Activated naive CD8-positive, alpha-beta T cell treated with anti-CD3 and anti-CD28 coated beads for 36 hours (primary cell): ENCODE measurements at places on chromosomes 1 and 21. TPM values are rescaled to one million over a fixed set of nuclear protein-coding genes. Genes with fewer than 3 reads are reported as not detected.
A peak's percentile ranks its signal among the peaks of the same experiment; 100 is the strongest.

DNA sequence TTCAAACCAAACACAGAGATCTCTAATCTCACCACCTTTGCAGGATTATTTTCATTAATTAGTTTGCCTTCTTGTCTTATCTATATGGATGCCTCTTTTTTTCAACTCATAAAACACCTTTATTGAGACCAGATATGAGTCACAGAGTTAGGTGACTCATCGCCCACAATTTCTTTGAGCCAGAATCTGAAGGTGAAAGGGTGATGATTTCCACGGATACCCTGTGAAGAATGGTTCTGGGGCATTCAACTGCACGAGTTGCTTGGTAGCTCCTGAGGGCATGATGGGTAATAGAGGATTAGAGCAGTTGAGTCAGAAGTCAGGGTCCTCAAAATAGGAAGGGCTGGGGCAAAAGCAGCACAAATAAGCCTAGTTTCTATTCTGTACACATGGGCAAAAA, 128.2 kb downstream of the TBX19 start:
- H3K27ac ChIP-seq, result peak overlapping the region; percentile 81
- DNase-seq, result peak; percentile 66
- no peak overlapping the region for H3K4me3 ChIP-seq
- peaks cover 16% of the 10 kb centered on the region for H3K36me3 ChIP-seq

The AK4 gene
- total RNA-seq, result 129 TPM

GRCh38 chr1:155888481-155888880, 22.7 kb downstream of the RIT1 start:
- no peak for DNase-seq
- no peak overlapping the region for H3K27ac ChIP-seq
- no peak overlapping the region for H3K4me3 ChIP-seq
- peaks cover 8% of the 10 kb centered on the region for H3K4me1 ChIP-seq
- H3K27me3 ChIP-seq, result no peaks in the 10 kb centered on the region
- H3K36me3 ChIP-seq, result no peaks in the 10 kb centered on the region

DNA sequence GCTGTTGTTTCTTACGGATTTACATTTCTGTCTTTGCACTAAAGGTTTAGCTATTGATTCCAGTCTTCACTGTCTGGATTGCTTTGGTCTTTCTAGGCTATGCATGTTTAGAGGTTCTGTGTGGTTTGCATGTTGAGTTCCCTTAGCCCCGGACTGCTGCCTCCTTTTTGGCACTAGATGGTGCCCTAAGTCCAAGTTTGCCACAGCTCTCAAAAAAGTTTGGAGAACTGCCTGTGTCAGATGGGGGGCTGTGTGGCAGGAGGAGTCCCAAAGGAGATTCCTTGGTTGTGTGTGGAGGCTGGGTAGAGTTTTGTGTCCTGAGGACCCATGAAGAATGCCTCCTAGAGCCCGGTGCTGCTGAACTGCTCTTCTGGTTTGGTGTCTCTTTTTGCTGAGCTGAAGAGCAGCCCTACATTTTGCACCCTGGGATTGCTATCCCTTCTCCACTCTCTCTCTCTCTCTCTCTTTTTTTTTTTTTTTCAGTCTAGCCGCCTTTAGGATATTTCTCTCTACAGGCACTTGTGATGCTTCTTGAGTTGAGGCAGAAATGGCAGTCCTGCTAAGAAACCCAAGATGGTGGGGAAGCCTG, 74.4 kb downstream of the PTGS2 start:
- H3K27me3 ChIP-seq, result peaks cover 44% of the 10 kb centered on the region
- DNase-seq, result peak; percentile 32
- no peak overlapping the region for H3K4me3 ChIP-seq

DNA sequence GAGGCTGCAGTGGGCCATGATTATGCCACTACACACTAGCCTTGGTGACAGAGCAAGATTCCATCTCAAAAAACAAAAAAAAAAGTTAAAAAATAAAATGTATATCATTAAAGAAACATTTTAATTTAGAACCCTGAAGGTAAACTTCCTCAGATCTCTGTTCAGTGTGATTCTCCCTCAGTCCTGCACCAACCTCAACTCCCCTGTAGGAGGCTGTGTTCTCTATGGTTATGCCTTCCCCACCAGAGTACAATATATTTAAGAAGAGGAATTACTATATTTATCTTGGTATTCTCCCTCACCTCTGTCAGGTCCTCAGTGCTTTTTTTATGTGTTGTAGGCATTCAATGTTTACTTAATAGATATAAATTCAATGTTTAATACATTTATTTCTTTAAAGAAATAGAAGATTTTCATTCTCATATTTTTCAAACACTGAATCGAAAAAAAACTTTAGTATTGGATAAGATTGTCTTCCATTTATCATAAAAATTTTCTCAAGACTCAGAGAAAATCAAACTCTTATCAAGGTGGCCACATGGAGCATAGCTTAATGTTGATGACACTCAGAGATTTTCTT, 4.8 kb upstream of the LRRC8B start:
- no peak overlapping the region for H3K27ac ChIP-seq
- no peak overlapping the region for H3K4me3 ChIP-seq
- no peaks in the 10 kb centered on the region for H3K27me3 ChIP-seq
- peaks cover 19% of the 10 kb centered on the region for H3K36me3 ChIP-seq
- peaks cover 31% of the 10 kb centered on the region for H3K4me1 ChIP-seq
